ENCODE measurements at places on chromosomes 2 and 18. TPM values are rescaled to one million over a fixed set of nuclear protein-coding genes. Genes with fewer than 3 reads are reported as not detected.

Gene SCYGR4
- total RNA-seq, result not detected

Gene KCNG2
- not detected for total RNA-seq

Gene HEATR5B
- total RNA-seq, result 35.6 TPM

DNA sequence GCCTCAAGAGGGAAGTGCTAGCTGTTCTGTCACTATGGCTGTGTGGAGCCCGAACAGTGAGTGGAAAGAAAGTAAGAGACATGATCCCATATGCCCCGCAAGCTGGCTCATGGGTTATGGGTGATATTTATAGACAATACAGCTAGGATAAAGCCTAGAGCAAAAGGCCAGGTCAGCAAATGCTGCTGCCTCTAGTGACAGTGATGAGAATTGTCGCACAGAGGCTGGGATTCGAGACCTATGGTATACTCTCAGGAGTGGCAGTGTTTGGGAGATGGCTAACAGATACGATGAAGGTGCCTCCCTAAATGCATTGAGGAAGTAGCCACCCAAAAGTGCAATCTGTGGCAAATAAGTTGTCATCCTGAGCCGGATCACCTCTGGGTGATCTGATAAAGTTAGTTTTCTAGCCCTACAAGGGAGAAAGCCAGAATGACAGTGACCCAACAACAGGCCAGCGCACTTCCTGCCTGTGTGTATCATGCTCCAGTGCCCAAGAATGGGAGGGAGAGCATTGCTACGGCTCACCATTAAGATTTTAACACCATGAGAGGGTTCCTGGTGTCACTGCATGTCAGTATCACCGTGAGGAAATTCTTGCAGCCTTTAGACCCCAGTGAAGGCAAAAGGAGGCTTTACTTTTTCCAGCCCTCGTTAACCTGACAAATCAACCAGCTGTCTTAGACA, 92.2 kb upstream of the TGFA start:
- no peak for DNase-seq

- DNase-seq, result no peak
These were observed 192.8 kb upstream of the APCDD1 start for GRCh38 chr18:10261344-10262276.

GRCh38 chr2:1990151-1990589, 245.9 kb upstream of the PXDN start:
- no peak for DNase-seq

GRCh38 chr2:16262526-16263178, 322.3 kb downstream of the MYCN start:
- no peak for DNase-seq

GRCh38 chr18:42649331-42650035, 466.0 kb downstream of the RIT2 start:
- no peak for DNase-seq

- no peak for DNase-seq
These were observed 94.0 kb upstream of the ACVR1C start for GRCh38 chr2:157722580-157723234.
